A673 (cell line): ENCODE measurements at places on chromosomes 5 and 9. TPM values are rescaled to one million over a fixed set of nuclear protein-coding genes. Genes with fewer than 3 reads are reported as not detected.

C6 gene
- total RNA-seq, result 5.5 and 6.1 TPM in 2 replicates

- DNase-seq, result no peak
These were observed 1.7 kb upstream of the SPINK6 start for GRCh38 chr5:148201151-148201550.

- no peak for DNase-seq
These were observed 96.9 kb upstream of the FCN2 start for GRCh38 chr9:134783699-134784039.

DNA sequence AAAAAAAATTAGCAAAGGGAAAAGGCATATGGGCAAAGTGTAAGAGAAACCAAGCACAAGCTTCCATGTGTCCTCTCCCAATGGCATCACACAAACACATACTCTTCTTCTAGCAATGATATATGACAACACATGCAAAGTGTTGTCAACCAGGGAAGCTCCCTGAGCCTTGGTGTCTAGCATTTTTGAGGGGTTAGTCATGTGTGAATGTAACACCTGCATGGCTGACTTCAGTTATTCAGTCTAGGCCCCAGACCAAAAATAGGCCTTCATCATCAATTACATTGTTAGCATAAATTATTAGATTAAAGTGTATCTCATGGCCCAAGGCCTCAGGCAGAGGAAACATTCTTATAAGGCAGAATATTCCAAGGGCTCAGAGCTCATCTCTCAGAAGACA is 450.0 kb downstream of the TLE1 start:
- DNase-seq, result no peak

CDX1 gene
- total RNA-seq, result not detected in 2 replicates

DNA sequence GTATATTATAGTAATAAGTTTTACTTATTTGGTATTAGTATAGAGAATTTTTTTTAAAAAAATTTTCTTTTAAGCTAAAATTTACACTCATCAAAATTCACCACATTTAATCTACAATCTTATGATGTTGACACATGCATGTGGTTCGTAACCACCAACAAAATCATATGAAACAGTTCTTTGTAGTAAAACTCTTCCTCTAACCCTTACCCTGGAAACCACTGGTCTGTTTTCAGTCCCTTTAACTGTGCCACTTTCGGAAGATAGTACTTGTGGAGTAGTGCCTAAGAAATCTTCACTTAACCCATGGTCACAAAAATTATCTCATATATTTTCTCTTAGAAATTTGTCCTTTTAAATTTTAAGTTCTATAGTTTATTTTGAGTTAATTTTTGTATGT is 1498.8 kb downstream of the MAT2B start:
- no peak for DNase-seq

SREK1IP1 gene
- 31.7 and 32.3 TPM in 2 replicates for total RNA-seq

DNA sequence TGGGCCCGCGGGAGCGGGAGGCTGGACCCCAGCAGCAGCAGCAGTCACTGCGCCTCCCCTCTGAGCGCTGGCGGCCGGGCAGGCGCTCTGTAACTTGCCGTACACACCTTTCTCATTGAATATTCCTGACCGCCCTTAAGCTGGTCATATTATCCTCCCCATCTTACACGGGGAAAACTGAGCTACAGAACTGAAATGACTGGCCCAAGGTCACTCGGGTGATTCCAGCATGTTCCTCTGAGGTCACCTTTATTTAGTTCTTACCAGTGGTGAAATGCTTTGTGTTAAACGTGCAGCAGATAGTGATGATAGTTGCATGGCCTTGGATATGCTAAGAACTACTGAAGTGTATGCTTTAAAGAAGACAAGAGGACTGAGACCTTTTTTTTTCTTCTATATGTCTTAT is 607 bp downstream of the UQCRQ start:
- DNase-seq, result no peak

DNA sequence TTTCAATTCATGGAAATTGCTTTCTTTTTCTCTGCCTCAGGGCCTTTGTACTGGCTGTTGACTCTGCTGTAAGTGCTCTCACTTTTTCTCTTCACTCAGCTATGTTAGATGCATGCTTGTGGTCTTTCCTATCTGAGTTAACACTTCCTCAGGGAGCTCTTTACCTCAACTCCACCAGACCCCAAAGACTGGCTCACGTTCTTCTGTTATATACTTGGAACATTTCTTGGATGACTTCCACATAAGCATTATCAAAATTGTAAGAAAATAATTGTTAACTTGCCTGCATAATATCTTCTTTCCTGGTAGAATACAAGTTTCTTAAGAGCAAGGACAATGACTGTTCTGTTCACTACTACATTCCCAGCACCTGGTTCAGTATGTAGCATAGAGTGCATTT is 455.9 kb downstream of the EBF1 start:
- DNase-seq, result no peak

GRCh38 chr5:153678617-153679329 is 188.3 kb downstream of the GRIA1 start:
- DNase-seq, result no peak
